NCI-H524 (cell line): ENCODE measurements at places on chromosomes 5 and 9.

DNA sequence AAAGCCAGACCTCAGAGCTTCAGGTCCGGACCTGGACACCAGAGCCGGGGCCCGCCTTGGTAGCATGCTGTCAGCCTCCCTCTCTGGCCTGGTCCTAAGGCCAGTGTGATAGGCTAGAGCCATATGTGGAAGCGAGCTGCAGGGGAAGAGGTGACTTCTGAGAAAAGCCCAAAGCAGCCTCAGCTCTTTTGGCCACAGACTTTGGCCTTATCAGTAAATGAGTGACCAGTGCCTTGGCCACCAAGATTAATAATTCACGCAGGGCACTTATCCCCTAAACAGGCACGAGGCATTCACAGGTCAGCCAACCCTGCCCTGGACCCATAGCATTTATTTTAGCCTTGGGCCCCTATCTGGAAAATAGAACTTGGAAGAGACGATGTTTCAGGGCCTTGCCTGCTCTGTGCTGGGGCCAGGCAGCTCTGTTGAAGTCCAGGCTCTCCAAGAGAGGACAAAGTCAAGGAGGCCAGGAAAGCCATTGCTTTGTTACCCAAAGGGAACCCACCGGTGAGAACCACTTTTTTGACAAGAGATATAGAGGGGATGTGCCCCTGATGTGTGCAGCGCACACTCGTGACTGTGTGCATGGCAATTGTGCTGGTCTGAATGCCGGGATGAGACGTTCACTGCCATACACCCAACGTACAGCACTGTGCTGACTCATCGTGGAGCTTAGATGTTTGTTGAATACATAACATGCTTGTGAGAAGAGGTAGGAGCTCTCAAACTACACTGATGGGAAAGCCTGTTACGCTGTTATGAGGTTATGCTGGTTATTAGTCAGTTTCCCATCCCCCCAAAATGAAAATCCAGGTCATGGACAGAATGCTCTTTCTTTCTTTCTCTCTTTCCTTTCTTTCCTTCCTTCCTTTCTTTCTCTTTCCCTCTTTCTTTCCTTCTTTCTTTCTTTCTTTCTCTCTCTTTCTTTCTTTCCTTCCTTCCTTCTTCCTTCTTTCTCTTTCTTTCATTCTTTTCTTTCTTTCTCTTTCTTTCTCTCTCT is 5.0 kb upstream of the SLC34A1 start:
- no peak for DNase-seq

DNA sequence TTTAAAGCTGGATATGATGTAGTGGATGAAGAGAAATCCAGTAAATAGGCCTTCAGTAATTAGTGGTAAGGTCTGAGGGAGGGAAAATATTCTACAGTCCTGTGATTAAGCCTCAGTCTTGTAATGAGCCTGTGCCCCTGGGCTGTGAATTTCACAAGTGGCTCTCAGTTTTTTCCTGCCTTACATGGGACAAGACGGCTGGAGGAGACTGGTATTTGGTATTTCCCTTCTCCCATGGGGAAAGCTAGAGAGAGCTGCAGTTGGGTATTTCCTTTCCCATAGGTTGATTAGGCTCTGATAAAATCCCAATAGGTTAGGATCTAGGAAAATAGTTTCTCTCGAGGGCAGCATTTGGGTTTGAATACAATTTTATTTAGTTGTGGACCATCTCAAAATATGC is 62.2 kb upstream of the GNA14 start:
- no peak for DNase-seq

GRCh38 chr9:81549500-81550206 is 139.7 kb downstream of the TLE1 start:
- DNase-seq: no peak

- no peak for DNase-seq
Observed at GRCh38 chr5:139859013-139859412, 63.4 kb downstream of the PSD2 start.

DNA sequence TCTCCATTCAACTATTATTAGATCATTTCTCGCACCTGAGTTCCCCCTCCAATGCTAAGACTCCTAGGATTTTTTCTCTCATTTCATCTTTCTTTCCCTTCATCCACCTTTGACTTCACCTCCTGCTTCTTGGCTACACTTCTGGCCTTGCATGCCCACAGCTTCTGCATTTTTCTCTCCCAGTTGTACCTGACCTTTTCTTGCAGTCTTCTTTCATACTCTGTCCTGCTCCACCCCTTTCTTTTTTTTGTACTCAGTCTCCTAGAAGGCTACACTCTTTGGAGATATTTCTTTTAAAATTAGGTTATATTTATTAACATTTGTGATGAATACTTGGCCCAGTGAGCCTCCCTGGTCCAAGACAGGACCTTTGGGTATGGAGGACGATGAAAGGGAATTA is 190.4 kb downstream of the DEPDC1B start:
- no peak for DNase-seq

- DNase-seq: no peak
Observed at GRCh38 chr5:167867281-167867680, 424.2 kb upstream of the WWC1 start.

- no peak for DNase-seq
Observed at GRCh38 chr9:132319421-132320110, 35.2 kb downstream of the SETX start.

GRCh38 chr9:133759146-133759900 is 21.2 kb upstream of the SARDH start:
- no peak for DNase-seq

DNA sequence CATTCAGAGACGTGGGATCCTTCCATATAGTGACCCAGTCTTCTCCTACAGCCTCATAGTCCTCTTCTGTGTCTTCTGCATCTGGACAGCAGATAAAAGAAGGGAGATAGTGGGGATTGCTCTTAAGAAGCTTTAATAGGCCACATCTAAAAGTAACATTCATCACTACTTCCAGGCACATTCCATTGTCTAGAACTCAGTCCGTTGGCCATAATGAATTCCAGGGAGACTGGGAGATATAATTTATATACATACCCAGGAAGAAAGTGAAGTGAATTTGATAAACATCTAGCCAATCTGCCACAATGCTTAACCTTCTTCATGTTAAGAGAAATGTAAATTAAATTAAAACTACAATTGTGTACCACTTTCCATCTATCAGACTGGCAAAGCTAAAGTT is 22.5 kb upstream of the GLIPR2 start:
- DNase-seq: no peak

DNA sequence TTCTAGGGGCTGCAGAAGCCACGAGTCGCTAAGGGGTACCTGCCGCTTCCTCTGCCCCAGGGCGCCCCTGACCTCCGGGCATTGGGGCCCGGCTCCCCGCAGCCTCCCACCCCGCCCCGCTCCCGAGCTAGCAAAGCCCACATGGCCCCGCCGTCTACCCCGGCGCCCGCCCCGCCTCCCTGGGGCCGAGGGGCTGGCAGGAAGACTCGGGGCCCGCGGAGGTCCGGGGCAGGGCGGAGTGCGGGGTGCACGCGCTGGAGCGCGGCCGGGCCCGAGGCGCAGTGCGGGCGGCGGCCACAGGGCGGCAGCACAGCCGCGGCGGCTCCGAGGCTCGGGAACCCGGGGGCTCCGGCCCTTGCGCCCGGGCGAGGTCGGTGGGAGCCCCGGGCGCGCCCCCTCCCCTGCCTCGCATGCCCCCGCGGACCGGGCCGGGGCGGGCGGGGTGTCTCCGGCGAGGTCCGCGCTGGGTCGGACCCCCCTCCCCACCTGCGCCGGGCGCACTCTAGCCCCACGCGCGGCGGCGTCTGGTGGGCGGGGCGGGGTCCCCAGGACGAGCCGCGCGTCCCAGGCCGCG is 6.7 kb downstream of the NRARP start:
- DNase-seq: peak; percentile 25

DNA sequence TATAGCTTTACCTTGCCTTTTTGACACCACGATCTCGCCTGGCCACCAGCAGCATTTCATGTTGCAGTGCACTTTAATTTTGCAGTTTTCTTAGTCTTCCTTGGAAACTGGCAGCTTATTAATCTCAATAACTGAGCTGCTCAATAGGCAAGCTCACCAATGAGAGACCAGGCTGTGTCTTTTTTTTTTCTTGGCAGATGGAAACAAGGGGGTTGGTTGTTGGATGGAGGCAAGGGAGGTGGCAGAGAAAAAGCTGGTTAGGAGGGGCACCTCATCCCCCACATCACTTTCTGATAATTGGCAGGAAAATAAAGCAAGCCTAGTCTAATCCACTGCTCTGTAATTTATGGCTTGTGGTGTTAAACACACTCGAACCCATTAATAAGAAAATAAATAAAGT is 324.5 kb upstream of the WWC1 start:
- DNase-seq: peak; percentile 63

DNA sequence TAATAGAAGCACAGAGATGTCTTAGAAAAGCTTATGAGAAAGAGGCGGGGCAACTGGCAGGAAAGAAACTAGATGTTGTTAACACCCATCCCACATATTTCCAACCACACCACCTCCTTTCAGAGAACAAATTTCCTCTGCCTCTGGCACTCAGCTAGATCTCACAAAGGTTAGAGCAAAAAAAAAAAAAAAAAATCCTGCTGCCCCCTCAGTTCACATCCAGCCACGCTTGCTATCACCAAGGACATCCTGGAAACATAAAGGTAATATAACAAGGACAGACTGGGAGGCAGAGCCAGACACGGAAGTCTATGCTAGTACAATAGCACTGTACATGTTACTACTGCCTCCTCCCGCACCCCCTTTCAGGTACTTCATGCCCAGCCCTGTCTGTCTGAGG is 238.0 kb upstream of the PTGER4 start:
- no peak for DNase-seq

DNA sequence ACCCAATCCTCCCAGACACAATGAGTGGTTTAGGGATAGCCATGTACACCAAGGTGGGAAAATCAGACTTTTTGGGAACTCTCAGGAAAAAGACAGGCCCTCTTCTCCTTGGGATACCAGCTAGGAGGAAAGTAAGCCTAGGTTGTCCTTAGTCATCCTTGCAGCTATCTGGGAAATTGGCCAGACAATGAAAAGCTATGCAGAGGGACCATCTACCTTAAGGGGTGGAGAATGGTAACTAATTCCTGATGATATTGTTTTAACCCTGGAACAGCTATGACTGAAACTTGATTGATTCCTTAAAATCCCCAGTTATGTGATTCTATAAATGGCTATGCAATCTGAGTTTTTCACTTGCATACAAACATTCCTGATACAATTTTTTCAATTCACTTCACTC is 88.9 kb upstream of the BNC2 start:
- DNase-seq: no peak

GRCh38 chr9:111632060-111632459 is 926 bp downstream of the DNAJC25 start:
- DNase-seq: no peak

DNA sequence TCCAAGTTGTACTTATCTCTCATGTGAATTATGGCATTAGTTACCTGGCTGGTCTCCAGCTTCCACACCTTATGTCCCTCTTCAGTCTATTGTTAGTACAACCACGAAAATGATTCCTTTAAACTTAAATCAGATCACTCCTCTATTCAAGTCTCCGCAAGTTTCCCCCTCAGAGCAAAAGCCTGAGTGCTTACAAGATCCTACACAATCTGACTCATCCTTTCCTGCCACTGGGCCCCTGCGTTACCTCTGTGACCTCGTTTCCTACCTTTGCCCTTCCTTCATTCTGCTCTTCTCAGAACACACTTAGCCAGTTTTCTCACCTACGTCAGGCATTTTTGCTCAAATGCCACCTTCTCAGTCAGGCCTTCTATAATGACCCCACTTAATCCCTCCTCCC is 45.1 kb upstream of the GLIS3 start:
- DNase-seq: no peak

GRCh38 chr5:172443441-172444109 is 10.8 kb downstream of the SH3PXD2B start:
- DNase-seq: peak; percentile 97
